ENCODE measurements at places on chromosomes 12 and 14.

- no peaks in the 10 kb centered on the region for H3K27me3 ChIP-seq
- 0 out of 2 replicates have a peak, but pooled peaks cover 3% of the 10 kb centered on the region for H3K36me3 ChIP-seq
- H3K4me1 ChIP-seq = peaks cover 24% of the 10 kb centered on the region
- H3K4me3 ChIP-seq = no peak overlapping the region
- no peak for DNase-seq
Observed at GRCh38 chr12:44525806-44526654, 350.1 kb downstream of the NELL2 start.

DNA sequence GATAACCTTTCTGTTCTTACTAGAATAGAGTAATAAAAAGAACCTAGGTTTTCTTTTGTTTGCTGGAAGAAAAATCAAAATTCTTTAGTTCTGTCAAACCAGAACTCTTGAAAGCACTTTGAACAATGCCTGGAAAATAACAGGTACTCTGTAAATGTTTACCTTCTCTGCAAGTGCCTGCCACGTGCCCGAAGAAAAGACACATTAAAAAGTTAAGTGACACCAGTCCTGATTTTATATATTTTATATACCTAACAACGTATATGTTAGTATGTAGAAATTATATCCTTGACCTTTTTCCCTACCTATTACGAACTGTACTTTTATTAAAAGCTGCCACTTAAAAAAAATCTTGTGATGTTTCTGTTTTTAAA, 976 bp downstream of the THAP2 start:
- peaks cover 16% of the 10 kb centered on the region for H3K4me1 ChIP-seq
- peaks cover 8% of the 10 kb centered on the region for H3K36me3 ChIP-seq
- DNase-seq = no peak
- H3K4me3 ChIP-seq = peak overlapping the region; percentile 91
- H3K27me3 ChIP-seq = no peaks in the 10 kb centered on the region
- peak overlapping the region; percentile 100 for H3K27ac ChIP-seq

DNA sequence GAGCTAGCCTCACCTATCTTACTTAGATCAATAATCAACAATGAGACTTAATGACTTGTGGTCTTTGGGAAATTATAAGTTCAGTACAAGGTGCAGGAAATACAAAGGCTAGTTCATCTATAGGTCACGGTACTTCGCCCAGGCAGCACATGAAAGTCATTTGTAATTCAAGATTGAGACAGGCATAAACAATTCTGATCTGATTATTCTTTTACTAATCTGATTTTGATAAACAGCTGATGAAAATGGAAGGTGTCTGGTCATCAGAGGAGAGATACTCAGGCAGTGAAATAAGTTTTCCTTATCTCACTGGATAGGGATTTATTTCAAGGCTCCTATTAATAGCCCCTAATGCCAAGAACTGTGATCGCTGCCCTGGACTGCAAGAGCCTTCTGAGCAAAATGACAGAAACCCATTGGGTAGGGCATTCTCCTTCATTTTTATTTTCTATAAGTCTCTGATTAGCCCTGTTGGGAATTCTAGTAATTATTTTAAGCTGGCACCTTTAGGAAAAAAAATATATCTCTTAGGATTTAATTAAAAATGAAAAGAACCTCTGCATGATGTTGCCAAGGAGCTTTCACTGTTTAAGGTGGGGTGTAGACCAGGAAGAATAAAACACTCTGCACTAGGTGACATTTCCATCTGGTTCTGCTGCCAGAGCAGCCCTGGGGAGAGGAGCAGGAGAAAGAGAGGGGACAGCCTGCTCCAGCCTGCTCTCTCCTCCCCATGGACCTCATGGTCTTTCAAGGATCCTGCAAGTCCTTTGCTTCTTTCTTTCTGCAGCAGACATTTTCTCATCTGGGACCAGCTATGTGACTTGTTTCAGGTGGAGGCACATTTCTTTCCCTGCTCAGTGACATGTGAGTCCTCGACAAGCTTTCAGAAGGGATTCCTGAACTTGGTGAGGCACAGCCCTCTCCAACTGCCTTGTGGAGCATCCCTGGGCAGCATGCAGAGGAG, 44.8 kb downstream of the SSPN start:
- no peak for DNase-seq
- no peak overlapping the region for H3K4me3 ChIP-seq
- H3K4me1 ChIP-seq = peaks cover 5% of the 10 kb centered on the region
- H3K27me3 ChIP-seq = no peaks in the 10 kb centered on the region
- no peaks in the 10 kb centered on the region for H3K36me3 ChIP-seq

GRCh38 chr12:127760996-127761395, 506.0 kb upstream of the TMEM132C start:
- no peak overlapping the region for H3K4me3 ChIP-seq
- H3K27ac ChIP-seq = no peak overlapping the region
- peaks cover 6% of the 10 kb centered on the region for H3K27me3 ChIP-seq
- H3K4me1 ChIP-seq = peaks cover 2% of the 10 kb centered on the region

GRCh38 chr14:101791919-101792572, 30.5 kb downstream of the PPP2R5C start:
- H3K27ac ChIP-seq = no peak overlapping the region
- DNase-seq = no peak
- H3K4me1 ChIP-seq = no peaks in the 10 kb centered on the region

- H3K27ac ChIP-seq = peak overlapping the region; percentile 23
- peaks cover 11% of the 10 kb centered on the region for H3K4me1 ChIP-seq
- no peaks in the 10 kb centered on the region for H3K27me3 ChIP-seq
Observed at GRCh38 chr12:26441434-26441833, 246.1 kb downstream of the SSPN start.

GRCh38 chr12:12214201-12214600, 52.6 kb downstream of the LRP6 start:
- H3K4me3 ChIP-seq = no peak overlapping the region
- no peaks in the 10 kb centered on the region for H3K36me3 ChIP-seq
- no peak for DNase-seq
- H3K27ac ChIP-seq = peak overlapping the region; percentile 75
- H3K4me1 ChIP-seq = peaks cover 45% of the 10 kb centered on the region

GRCh38 chr12:89932954-89933353, 224.3 kb upstream of the ATP2B1 start:
- no peaks in the 10 kb centered on the region for H3K27me3 ChIP-seq
- no peak for DNase-seq
- H3K4me3 ChIP-seq = no peak overlapping the region
- no peak overlapping the region for H3K27ac ChIP-seq

DNA sequence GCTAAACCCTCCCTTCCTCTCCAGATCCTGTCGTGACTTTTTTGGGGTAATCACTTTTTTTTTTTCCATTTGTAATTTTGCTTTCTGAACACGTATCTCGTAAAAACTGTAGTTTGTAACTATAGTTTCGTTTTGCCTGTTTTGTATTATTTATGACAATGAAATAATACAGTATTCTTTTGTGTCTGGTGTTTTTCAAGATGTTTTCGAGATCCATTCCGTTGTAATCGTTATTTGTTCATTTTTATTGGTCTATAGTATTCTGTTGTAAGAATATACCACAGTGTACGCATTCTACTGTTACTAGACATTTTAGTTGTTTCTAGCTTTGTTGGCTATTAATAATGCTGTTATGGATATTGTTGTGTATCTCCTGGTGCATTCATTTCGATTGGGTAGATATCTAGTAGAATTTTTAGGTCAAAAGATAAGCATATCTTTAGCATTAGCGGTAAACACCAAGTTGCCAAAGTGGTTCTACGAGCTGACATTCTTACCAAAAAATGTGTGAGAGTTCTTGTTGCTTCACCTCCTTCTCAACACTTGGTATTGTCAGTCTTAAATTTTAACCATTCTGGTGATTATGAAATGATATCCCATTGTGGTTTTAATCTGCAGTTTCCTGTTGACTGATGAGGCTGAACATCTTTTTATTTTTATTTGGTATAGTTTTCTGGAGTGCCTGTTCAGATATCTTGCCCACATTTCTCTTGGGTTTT, 92.3 kb upstream of the EVL start:
- H3K4me3 ChIP-seq = peak overlapping the region; percentile 88
- H3K36me3 ChIP-seq = peaks cover 6% of the 10 kb centered on the region
- DNase-seq = no peak
- no peak overlapping the region for H3K27ac ChIP-seq

- no peak for DNase-seq
- no peak overlapping the region for H3K4me3 ChIP-seq
- H3K27me3 ChIP-seq = no peaks in the 10 kb centered on the region
Observed at GRCh38 chr12:101803978-101804377, 26.8 kb downstream of the GNPTAB start.

- DNase-seq = no peak
- H3K4me1 ChIP-seq = peaks cover 17% of the 10 kb centered on the region
- no peak overlapping the region for H3K4me3 ChIP-seq
- peaks cover 44% of the 10 kb centered on the region for H3K36me3 ChIP-seq
Observed at GRCh38 chr12:130087222-130087621, 75.0 kb upstream of the FZD10 start.

GRCh38 chr14:51954657-51955056, 34.7 kb upstream of the RTRAF start:
- no peaks in the 10 kb centered on the region for H3K27me3 ChIP-seq
- H3K36me3 ChIP-seq = peaks cover 25% of the 10 kb centered on the region
- H3K4me3 ChIP-seq = no peak overlapping the region

DNA sequence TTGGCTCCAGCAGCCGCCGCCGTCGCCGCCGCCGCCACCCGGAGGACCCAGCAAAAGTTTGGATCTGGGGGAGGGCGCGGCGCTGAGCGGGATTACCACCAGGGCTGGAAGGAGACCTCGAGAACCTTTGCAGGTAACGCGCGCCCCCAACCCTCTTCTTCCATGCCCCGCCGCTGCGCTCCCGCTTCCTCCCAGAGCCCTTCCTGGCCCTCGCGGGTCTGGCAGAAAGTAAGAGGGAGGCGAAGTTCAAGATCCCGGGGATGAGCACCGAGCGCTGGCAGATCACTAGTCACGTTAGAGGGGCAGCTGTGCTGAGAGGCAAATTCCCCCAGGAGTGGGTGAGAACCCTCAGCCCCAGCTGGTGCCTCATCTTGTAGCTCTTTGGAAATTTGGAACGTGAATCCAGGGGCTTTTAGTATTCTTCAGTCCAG, 3.9 kb downstream of the FLRT2 start:
- DNase-seq = peak; percentile 56
- peak overlapping the region; percentile 84 for H3K4me3 ChIP-seq
- H3K4me1 ChIP-seq = peaks cover 68% of the 10 kb centered on the region
- H3K27me3 ChIP-seq = peaks cover 65% of the 10 kb centered on the region
